ENCODE measurements at places on chromosomes 1 and 21.

DNA sequence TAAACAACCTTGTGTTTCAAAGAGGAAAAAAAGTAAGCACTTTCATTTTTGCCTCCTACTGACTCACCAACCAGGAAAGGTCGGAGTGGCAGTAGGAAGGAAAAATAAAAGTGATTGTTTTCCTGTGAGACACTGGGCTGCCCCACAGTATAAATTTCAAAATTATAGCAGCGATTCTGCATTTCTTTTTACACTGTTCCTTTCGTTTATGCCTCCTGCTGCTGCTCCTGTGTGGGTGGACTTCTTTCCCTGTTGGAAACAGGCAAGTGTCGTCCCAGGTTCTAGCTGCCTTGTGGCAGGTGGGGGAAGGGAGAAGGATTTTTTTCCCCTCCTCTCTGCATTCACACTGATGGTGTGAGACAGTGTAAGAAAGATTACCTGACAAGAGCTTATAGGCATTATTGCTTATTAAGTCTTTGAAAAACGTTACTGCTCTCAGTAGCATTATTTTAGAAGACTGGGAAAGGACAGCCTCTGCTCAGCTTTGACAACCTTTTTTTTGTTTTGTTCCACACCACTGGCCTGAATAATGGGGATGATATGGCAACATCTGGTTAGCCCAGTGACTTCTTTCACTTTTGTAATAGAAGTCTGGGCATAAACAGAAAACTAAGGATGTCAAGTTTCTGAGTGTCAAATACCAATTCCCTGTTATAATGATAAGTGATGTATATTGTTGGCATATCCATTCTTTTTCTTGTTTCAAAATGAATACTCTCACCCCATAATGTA is 77.9 kb downstream of the NEK7 start:
- no peak for DNase-seq

- no peak for DNase-seq
Observed at GRCh38 chr1:101595881-101596374, 359.1 kb downstream of the S1PR1 start.

GRCh38 chr1:58927722-58928085 is 143.9 kb upstream of the JUN start:
- no peak for DNase-seq

DNA sequence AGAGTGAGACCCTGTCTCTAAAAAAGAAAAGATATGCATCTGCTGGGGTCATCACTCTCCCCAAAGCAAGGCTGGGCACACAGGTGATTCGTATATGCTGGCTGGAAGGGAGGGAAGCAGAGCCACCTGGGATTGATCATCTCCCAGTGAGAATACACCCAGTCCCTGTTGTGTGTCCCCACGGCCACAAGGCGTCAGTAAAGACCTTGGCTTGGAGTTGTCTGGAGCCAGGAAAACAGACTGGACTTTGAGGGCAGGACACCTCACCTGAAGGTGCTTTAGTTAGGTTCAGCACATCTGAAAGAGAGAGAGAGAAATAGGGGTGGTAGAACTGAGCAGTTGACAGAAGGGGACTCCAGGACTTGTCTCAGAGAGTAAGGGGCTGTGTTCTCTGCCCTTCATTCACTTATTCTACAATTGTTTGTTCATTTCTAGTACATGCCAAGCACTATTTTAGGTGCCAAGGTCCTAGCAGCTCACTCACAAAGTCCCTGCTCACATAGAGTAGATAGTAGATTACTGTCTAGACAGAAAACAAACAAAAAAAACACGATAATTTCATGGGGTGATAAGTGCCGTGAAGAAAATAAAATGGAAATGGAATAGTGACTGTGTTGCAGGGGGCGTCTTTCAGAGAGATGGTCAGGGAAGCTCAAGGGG is 13.5 kb downstream of the CITED4 start:
- no peak for DNase-seq

DNA sequence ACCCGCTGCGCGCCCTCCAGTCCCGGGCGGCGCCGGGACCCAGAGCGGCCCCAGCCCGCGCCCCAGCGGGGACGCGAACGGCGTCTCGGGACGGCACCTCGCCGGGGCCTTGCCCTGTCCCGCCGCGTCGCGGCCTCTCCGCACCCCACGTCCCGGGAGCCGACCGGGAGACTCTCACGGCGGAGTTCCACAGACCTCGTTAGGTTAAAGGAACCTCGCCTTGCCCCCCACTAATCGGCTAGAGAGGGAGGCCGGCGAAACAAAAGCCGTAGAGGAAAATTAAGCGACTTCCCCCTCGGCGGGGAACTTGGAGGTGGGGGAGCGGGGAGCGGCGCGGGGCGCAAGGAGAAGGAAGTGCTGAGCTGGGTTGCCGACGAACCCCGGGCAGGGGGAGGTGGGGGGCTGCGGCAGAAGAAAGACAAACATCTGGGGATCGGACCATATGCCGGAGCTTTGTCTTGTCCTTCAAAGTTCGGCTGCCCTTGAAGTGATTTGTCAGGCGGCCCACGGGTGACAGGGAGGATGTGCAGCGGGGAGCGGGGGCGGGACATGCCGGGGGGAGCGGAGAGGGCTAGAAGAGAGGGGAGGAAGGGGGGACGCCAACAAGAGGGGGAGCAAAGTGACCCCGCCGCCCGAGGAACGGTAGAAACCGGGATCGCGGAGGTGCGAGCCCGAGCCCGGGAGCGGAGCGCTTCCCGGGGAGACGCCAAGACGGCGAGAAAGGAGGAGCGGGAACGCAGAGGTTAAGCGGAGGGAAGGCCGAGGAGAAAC is 120.0 kb upstream of the RRP15 start:
- no peak for DNase-seq

- no peak for DNase-seq
Observed at GRCh38 chr1:246725191-246725590, 982 bp downstream of the SCCPDH start.

- no peak for DNase-seq
Observed at GRCh38 chr1:230379462-230379861, 46.7 kb downstream of the PGBD5 start.

- DNase-seq: no peak
Observed at GRCh38 chr1:70764747-70765146, 282.9 kb downstream of the PTGER3 start.

- DNase-seq: no peak
Observed at GRCh38 chr1:187985145-187985896, 1156.6 kb downstream of the PLA2G4A start.

GRCh38 chr1:52102336-52103013 is 39.4 kb upstream of the ZFYVE9 start:
- DNase-seq: no peak

DNA sequence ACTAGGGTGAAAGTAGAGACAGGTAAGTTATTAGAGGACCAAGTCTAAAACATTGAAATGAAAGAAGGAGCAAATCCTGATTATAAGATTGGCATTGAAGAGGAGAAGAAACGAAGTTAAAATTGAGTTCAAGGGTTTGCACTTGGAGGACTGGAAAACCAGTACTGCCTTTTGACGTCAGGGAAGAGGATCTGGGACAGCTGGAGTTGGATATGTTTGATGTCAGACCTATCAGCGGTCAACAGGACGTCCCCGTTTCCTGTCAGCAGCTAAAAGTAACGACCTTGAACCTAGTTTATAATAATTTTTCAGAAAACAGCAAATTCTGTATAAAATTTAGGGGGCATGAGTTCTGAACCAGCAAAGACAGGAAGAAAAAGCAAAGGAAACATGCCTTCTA is 1.2 kb upstream of the NID1 start:
- no peak for DNase-seq

DNA sequence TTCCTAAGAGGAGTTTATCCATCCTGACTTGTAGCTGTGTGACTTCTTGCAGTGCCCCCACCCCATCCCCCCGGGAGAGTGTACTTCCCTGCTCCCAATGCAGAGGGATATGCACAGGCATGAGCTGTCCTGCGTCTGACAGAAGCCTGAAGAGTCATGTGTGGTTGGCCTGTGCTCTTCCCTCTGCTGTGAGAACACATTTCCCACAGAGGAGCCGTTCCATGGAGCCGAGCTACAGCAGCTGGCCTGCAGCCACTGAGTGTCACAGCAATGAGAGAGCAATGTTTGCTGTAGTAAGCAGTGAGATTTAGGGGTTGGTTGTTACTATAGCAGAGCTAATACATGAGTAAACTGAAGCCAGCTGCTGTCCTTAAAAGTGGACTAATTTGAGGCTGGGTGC is 22.0 kb downstream of the PARS2 start:
- DNase-seq: no peak

GRCh38 chr1:48462716-48463302 is 9.2 kb downstream of the SPATA6 start:
- no peak for DNase-seq

GRCh38 chr1:174160109-174160473 is 771 bp downstream of the RABGAP1L start:
- DNase-seq: no peak

DNA sequence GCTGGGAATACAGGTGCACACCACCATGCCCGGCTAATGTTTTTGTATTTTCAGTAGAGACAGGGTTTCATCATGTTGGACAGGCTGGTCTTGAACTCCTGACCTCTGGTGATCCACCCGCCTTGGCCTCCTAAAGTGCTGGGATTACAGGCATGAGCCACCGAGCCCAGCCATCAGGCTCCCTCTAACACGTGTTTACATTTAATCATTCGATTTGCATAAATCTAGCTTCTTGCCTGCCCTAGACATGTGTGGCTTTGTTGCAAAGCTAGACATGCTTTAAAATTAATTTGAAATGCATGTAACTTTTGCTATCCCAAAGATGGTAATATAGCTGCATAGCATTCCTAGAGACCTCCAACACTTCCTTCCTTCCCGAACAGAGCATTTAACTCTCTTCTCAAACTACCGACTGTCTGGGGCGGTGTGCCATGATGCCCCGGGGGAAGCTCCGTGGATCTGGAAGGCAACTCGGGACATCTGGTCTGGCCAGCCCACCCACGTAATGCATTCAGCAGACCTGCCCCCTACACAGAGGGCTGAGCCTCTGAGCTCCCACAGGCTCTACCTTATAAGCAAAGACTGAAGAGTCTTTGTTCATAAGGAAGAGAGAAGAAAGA is 34.6 kb upstream of the NID1 start:
- no peak for DNase-seq

- no peak for DNase-seq
Observed at GRCh38 chr1:86762336-86762735, 58.0 kb downstream of the SH3GLB1 start.

- peak; percentile 26 for DNase-seq
Observed at GRCh38 chr1:200628223-200628881, 7.8 kb upstream of the KIF14 start.

- peak; percentile 30 for DNase-seq
Observed at GRCh38 chr21:27700974-27701614, 734.2 kb upstream of the ADAMTS5 start.

GRCh38 chr1:42848823-42849537 is 2.6 kb downstream of the ZNF691 start:
- DNase-seq: no peak

GRCh38 chr1:150256554-150257341 is 826 bp upstream of the CA14 start:
- no peak for DNase-seq

GRCh38 chr1:183281039-183281438 is 95.0 kb downstream of the LAMC2 start:
- DNase-seq: no peak

DNA sequence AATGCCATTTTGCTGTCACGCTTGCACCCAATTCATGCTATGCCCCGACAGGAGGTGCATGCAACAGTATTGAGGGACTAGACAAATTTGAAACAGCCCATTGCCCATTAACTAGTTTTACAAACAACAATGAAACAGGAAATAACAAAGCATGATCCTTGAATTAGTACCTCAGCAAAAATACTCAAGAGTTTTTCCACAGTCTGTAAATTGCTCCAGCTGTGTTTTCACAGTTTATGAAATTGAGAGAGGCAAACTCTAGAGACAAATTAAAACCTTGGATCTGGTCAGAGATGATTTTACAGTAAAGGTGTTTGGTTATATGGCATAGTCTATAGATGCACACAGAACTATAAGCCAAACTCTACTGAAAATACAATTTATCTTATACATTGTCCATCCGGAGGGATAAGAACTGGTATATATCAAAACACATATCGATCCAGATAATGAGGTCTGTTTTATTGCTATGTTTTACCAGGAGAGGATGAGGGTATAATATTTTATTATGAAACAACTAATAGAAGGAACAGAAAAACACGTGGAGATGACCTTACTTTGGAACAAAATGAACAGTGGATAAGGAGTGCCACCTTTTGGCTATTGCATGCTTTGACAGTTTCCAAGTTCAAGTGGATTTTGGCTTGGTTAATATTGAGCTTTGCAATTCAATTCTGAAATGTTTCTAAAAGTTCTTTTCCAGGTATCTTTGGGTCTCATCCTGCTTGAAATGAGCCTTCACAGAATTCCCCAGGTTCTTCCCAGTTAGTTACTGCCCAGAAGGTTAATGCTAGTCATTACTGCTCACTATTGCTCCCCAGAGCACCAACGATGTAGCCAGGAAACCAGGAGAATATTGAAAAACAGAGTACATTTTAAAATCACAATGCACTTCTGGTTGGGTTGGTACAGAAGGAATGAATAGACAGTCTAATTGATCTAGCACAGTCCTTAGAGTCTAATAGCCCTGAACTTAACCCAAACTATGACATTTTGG is 45.7 kb downstream of the ZC3H11B start:
- DNase-seq: no peak

Measured in CD4-positive, alpha-beta memory T cell (primary cell).